ENCODE measurements at places on chromosomes 3 and 15. TPM values are rescaled to one million over a fixed set of nuclear protein-coding genes. Genes with fewer than 3 reads are reported as not detected.

DNA sequence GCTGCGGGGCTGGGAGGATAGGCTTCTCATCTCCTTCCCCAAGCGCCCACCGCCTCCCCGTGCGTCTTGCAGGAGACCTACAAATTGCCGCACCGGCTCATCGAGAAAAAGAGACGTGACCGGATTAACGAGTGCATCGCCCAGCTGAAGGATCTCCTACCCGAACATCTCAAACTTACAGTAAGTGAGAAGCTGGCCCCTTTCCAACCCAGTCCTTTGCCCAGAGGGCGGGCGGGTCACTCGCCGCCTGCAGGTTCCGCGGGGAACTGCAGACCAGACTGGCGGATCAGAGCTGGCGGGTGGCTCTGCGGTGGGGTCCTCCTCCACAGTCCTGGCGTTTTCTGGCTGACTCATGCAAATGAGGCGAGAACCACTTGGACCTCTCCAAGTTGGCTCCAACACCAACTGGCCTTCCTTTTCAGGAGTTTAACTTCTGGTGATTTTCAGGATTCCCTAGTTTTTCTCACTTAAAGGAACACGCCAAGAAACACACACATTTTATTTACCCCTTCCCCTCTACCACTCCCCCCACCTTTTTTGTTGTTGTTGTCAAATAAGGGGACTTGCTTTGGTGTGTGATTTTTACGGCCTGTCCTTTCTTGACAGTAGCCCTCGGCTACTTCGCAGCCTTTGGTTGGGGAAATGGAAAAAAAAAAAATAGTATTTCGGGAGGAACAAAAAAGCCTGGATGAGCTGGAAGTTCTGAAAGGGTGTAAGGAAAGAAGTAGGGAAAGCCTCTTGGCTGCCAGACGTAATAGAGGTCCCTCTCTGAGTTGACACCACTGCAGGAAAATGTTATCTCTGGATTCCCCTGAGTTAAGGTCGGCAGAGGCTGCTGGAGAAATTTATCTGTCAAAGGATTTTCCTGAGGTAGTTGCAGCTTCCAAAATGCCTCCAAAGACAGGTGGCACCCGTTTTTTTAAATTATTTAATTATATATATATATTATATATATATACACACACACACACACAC lies 1.3 kb downstream of the BHLHE40 start:
- peak overlapping the region; percentile 58 for H3K4me3 ChIP-seq
- H3K27me3 ChIP-seq, result no peaks in the 10 kb centered on the region
- H3K4me1 ChIP-seq, result peaks cover 25% of the 10 kb centered on the region
- peak overlapping the region; percentile 85 for H3K27ac ChIP-seq
- no peaks in the 10 kb centered on the region for H3K36me3 ChIP-seq

TNNC1 gene
- total RNA-seq, result 2.8 TPM

DNA sequence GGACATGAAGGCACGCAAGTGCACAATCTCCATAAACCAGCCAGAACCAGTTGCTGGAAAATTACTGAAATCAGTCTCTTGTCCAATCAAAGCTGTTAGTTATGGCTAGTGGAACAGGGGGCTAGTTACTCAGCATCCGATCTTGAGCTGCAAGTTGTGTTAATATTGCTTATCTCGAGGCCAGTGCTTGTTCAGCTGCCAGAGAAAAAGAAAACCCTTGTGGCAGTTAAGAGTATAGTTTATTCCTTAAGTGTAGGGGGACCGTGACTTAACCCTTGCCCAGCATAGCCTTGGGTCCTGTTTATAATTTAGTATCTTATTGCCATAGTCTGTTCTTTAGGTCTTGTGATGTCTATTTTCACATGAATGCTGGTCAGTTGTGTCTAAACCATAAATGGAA lies 268.5 kb downstream of the CD47 start:
- H3K4me3 ChIP-seq, result no peak overlapping the region
- no peaks in the 10 kb centered on the region for H3K4me1 ChIP-seq

- H3K4me1 ChIP-seq, result peaks cover 10% of the 10 kb centered on the region
- H3K27me3 ChIP-seq, result no peaks in the 10 kb centered on the region
- no peak overlapping the region for H3K27ac ChIP-seq
- no peak overlapping the region for H3K4me3 ChIP-seq
These were observed 8.7 kb downstream of the CTDSPL2 start for GRCh38 chr15:44435893-44436667.

DNA sequence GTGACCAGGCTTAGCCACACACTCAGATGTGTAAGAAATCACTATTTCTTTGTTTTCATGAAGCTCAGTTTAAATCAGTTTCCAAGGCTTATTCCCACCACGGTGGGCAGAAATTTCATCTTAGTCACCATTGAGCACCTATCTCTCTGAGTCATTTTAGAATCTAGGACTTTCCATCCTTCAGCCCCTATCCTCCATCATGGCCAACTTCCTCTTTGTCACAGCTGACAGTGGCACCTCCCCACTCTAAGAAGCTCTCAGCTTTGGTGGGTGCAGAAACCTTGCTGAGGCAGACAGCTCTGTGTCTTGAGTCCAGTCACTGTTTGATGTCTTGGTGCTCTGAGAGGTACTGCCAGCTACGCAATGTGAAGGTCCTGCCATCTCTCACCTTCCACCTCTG lies 32.9 kb downstream of the SNTN start:
- no peak for DNase-seq
- H3K4me3 ChIP-seq, result no peak overlapping the region
- H3K4me1 ChIP-seq, result no peaks in the 10 kb centered on the region
- no peaks in the 10 kb centered on the region for H3K27me3 ChIP-seq
- H3K27ac ChIP-seq, result no peak overlapping the region

ROPN1 gene
- not detected for total RNA-seq

All from T-cell (primary cell).